ENCODE measurements at places on chromosomes 13 and 19.

DNA sequence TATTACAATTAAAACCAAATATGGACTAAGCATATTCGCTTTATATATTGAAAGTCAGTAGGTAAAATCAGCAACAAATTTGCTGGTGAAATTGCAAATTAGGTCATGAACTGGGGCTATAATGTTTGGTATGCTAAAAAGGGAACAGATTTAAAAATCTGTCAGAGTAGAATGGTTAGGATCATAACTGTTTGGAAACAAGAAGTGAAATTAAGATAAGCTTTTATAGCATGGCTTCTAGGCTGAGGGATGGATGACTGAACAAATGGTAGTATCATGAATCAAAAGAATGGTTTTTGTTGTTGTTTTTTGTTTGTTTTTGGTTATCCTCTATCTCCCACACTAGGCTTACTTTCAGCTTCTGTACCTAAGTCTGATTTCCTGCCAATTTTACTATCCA is 1090.4 kb downstream of the PCDH9 start:
- DNase-seq, result no peak

DNA sequence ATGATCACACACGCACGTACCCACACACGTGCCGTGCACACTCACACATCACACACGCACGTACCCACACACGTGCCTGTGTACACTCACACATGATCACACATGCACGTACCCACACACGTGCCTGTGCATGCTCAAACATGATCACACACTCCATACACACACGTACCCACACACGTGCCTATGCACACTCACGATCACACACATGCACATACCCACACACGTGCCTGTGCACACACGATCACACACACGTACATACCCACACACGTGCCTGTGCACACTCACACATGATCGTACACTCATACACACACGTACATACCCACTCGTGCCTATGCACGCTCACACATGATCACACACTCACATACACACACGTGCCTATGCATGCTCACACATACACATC is 86.8 kb downstream of the RAB20 start:
- DNase-seq, result no peak

- no peak for DNase-seq
Observed at GRCh38 chr13:31807090-31807541, 67.8 kb downstream of the RXFP2 start.

DNA sequence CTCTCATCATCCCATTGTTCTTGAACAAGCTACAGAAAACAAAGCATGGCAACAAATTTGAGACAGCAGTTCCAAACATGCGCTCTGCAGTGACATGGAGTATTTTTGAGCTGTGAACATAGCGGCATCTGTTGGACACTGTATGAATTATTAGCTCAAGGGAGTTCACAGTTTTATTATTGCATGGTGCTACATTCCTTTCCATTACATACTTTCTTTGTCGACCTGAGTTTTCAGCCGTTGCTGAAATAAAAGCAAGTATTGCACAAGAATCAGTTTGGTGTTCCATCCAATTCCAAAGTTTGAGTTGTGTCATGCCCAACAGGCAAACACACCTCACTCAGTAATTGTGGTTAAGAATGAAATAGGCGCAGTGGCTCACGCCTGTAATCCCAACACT is 30.1 kb upstream of the METTL21C start:
- no peak for DNase-seq

DNA sequence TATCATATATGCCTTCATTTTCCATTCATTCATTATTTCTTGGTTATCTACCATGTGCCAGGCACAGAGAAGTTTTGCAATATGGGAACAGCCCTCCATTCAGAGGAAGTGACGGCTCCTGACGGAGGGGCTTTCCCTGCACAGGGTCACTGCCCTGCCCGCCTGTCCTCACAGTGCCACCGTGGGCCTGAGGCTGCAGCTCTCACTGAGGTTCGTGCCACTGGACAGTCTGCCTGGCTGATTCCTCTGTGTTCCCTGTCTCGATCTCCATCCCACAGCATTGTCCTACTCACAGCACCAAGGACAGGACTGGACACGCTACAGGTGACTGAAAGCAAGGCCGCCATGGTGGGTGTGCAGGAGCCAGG is 92.7 kb downstream of the TSHZ3 start:
- DNase-seq, result no peak

DNA sequence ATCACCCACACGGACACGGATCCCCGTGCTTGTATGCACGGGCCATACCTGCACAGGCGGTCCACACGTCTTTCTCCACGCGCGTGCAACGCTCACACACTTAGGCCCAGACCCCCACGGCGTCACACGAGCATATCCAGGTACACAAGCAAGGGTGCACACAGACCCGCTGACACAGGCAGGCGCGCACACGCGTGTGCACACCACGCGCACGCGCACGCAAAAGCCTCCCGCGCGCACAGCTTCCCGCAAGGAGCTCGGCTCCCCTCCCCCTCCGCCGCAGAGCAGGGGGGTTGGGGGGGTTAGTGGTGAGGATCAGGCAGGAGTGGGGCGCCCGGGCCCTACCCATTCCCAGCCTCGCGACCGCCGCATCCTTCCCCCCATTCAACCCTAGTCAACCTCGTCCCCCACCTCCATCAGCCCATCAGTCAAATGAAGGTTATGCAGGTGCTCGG is 407 bp downstream of the RAB3A start:
- peak; percentile 31 for DNase-seq

- DNase-seq, result peak; percentile 95
Observed at GRCh38 chr19:4909897-4910593, 744 bp downstream of the UHRF1 start.

- no peak for DNase-seq
Observed at GRCh38 chr13:97715763-97716162, 237.7 kb upstream of the IPO5 start.

DNA sequence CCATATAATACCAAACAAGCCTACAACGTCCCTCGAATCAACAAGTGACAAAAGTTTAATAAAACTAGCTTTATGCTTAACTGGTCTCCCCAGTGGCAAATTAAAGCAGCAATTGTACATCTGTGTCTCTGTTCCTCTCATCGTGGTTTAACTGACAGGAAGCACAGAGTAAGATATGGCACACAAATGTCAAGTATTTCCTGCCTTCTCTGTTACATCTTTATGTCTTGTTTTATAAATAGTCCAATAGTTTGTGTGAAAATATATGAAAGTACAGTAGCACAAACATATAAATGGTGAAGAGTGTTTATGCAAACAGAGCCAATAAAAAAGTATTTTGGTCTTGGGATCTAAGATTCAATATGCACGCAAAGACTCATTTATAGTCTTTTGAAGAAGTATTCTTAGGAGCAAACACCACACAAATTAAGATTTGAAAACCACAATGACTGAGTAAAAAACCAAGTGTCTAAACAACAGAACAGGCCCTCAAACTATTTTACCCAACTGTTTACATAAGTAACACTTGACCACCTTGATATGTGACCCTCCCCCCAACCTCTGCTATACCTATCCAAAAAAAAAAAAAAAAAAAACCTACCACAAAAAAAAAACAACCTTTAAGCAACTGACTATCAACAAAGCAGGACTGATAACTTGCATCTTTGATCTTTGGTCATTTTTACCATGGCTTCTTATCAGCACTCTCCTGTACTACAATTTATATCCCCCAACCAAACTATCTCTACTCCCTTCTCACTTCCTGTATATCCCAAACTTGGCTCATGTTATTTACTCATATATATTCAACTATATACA is 14.0 kb downstream of the ELF1 start:
- no peak for DNase-seq

DNA sequence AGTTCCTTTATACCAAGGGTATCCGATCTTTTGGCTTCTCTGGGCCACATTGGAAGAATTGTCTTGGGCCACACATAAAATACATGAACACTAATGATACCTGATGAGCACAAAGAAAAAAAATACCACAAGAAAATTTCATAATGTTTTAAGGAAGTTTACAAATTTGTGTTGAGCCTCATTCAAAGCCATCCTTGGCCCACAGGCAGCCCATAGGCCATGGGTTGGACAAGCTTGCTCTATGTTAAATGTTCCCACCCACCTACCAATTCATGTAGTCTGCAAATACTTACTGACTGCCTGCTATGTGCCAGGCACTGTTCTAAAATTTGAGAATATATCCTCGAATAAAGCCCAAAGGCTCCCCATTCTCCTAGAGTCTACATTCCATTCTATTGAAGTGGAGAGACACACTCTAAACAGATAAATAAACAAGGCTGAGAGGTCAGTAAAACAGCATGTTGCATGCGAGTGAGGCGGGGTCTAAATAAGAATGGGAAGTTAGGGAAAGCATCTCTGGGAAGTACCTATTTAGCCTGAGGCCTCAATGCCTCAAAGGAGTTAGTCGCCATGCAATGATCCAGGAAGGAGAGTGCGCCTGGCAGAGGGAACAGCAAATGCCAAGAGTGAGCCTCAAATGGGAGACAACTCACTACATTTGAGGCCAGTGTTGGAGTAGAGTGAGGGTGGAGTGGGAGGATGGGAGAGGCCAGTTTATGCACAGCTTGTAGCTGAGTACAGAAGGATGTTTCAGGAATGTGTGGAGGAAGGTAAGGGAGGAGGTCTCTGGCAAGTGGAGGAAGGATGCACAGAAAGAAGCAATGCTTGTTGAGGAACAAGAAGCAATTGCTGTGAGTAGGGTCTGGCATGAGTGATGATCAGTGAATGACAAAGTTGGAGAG is 52.5 kb upstream of the CLDN10 start:
- DNase-seq, result no peak

All from stimulated activated CD4-positive, alpha-beta T cell treated with anti-CD3 and anti-CD28 coated beads, Interleukin-4, amount 100 ng/mL, for 4 hours (primary cell).